ENCODE measurements at places on chromosomes 13 and 19.

DNA sequence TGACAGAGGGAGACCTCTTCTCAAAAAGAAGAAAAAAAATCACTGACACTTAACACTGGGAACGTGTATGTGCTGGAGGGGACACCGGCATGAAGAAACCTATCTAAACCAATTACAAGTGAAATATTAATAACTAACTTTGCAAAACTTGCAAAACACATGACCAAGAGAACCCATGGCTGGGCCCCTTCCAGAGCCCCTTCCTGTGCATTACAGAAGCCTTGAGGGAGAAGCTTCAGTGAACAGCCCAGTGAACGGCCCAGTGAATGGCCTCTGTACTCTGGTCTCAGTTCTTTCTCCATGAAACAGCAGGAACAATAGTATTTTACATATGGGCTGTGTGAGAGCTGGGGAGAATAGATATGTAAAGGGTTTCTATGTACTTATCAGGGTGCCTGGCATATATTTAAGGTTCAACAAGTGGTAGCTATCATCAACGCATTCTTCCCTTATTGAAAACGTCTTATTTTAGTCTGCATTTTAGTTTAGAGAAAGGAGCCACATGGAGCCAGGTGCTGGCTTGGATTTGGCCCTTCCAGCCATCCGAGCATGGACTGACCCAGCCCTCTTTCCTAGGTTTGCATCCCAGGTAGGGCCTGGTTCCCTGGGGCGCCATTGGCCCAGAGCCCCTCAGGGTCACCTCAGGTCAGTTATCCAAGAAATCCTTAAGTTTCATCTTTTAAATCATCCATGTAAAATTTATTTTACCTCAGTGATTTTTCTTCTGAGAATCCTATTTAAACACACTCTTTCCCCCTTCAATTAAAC lies 54.5 kb downstream of the CCDC70 start:
- DNase-seq = no peak

- no peak for DNase-seq
These were observed 4.8 kb downstream of the SYNGR4 start for GRCh38 chr19:48368936-48369335.

- DNase-seq = no peak
These were observed 2.1 kb upstream of the B9D2 start for GRCh38 chr19:41366089-41366488.

DNA sequence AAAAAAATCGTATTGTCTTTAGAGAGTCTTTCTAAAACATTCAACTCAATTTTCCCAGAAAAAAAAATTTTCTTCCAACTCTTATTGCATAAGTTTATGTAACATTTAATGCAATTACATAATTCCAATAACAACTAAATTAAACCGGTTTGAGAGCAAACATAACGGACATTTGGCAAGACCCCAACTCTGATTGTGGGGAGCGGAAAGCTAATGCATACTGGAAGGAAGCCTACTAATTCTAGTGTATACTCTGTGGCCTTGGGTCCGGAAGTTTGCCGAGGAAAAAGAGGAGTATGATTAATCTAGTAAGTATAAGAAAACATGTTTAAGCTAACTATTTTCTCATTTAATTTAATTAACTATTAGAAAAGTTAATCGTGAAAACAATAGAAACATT lies 21.3 kb upstream of the MIR17HG start:
- no peak for DNase-seq

- DNase-seq = no peak
These were observed 2.5 kb downstream of the PDS5B start for GRCh38 chr13:32588736-32589135.

GRCh38 chr13:43428545-43429296 lies 358.1 kb downstream of the ENOX1 start:
- DNase-seq = no peak

DNA sequence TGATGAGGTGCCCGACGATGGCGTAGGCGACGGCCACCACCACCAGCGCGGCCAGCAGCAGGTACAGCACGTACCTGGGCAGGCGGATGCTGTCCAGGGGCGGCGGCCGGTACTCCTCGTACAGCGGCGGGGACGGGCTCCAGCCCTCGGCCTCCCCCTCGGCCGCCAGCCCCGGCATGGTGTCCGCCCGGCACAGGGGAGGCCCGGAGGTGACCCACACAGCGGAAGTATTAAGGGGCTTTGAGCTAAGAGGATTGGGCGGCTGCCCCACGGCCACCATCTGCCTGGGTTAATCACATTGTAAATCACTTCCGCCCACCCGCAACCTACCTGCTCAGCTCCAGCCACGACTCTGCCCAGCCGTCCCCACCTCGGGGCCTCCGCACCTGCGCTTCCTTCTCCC lies at the start of gene SMIM44:
TSS of gene SMIM44 (minus strand) at position 216 of the 403 bp plus-strand sequence. CDS start at position 178, 38 bp downstream.
- DNase-seq = no peak

DNA sequence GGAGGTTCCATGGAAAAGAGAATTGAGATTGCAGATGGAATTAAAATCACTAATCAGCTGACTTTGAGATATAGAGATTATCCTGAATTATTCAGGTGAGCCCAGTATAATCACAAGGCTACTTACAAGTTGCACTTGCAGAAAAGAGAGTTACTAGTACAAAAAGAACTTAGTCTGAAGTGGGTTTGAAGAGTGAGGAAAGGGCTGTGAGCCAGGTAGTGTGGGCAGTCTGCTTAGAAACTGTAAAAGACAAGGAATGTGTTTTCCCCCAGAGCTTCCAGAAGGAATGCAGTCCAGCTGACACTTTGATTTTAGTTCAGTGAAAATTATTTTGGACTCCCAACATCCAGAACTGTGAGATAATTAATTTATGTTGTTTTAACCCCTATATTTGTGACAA lies 285.4 kb upstream of the GPC6 start:
- DNase-seq = no peak

- no peak for DNase-seq
These were observed 35.4 kb downstream of the KL start for GRCh38 chr13:33051632-33052031.

- DNase-seq = no peak
These were observed 20.1 kb upstream of the NDUFS7 start for GRCh38 chr19:1363599-1363998.

- no peak for DNase-seq
These were observed 241.2 kb downstream of the ABCC4 start for GRCh38 chr13:95060014-95060519.

DNA sequence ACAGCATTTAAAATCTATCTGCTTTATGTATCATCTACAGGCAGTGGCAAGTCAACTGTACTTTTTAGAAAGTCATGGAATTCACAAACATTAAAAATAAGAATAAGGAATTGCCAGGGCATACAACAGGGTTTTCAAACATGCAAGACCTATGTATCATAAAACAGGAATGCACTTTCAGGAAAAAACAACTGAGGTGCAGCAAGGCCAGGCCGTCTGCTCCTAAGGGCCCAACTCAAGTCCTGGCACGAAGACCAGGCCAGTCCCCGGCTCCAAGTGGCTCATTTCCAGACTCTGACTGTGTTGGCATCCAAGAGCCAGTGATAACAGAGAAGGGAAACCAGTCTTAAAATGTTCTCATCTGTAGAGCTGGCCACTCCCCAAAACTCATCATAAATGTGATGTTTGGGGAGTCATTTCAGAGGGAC lies 7.1 kb downstream of the RFX2 start:
- DNase-seq = no peak

DNA sequence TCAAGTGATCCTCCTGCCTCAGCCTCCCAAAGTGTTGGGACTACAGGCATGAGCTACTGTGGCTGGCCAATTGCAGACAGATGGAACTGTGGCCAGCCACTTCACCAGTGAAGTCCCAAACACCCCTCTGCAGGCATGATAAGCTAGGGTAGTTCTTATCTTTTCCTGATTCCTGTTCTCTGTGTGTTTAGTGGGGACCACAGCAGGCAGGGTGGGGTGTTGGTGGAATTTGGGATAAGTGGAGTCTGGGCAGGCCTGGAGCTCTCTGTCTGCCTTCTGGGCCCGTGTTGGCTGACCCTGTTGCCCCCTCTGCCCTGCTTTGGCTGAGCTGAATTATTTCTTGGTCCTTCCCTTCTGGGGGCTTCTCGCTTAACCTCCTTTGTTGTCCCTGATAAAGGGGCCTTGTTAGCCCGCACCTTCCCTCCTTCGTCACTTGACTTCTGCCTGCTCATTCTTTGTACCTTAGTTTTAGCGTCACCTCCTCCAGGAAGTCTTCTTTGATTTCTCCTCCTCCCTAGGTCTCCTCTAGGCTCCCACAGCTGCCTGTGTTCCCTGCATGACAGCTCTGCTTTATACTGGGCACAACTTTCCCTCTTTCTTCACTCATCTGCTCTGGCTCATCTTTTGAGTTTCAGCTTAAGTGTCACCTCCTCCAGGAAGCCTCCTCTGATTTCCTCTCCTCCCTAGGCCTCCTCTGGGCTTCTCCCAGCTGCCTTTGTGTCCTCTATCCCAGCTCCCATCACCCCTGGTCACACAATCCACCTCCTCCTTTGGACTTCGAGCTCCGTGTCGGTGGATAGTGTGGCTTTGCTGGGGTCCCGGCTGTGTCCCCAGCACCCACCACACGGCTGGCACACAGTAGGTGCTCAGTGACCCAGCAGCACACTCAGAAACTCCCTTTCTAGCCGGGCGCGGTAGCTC lies 1.7 kb upstream of the NCLN start:
- DNase-seq = no peak

DNA sequence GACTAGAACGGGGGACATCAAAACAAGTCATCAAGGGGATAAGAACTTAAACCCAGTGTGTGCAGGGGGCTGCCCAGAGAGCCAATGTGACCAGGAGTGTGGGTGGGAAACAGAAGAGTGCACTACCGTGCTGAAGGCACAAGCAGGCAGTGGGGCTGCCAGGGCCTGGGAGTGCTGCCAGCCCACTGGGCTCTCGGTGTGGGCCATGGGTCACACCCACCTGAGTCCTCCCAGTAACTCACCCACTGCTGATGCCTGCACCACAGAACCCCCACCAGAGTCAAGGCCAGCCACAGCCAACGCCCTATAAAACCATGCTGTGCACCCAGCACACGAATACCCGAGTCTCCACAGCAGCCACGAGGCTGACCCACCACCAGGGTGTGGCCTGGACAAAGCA lies 8.5 kb downstream of the MED26 start:
- DNase-seq = no peak
